C1 segment of cervical spinal cord (tissue), 14 donors: ENCODE measurements at places on chromosomes 2 and 18.
A peak's percentile ranks its signal among the peaks of the same experiment; 100 is the strongest.

GRCh38 chr2:8409461-8410260 is 272.2 kb upstream of the ID2 start:
- no peak for DNase-seq

GRCh38 chr2:127563458-127564428 is 28.3 kb downstream of the MYO7B start:
- no peak for DNase-seq

DNA sequence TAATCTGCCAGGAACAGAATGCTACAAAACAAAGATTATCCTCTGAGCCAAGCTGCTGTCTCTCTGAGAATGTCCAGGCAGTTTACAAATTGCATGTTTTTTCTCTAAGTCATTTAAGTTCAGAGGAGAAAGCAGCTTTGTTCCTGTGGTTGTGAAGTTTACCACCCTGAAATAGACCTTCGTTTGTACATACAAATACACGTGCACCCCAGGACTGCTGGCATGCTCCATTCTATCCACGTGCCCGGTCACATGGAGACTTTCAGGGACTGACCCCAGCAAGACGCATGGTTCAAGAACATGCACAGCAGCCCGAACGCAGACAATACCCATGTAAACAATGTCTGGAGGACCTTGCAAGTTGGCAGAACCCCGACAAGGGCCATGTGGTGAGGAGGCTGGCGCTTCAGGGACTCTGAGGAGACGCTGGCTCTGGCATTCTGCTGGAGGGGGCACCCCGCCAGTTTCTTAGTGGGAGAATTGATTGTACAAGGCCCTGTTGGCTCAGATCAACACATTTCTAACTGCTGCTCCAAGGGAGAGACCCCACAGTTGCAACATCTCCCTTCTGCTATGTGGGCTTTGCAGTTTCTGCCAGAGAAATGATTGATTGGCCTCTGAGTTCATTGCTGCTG is 33.3 kb downstream of the FAM178B start:
- peak; percentile 15 for DNase-seq

DNA sequence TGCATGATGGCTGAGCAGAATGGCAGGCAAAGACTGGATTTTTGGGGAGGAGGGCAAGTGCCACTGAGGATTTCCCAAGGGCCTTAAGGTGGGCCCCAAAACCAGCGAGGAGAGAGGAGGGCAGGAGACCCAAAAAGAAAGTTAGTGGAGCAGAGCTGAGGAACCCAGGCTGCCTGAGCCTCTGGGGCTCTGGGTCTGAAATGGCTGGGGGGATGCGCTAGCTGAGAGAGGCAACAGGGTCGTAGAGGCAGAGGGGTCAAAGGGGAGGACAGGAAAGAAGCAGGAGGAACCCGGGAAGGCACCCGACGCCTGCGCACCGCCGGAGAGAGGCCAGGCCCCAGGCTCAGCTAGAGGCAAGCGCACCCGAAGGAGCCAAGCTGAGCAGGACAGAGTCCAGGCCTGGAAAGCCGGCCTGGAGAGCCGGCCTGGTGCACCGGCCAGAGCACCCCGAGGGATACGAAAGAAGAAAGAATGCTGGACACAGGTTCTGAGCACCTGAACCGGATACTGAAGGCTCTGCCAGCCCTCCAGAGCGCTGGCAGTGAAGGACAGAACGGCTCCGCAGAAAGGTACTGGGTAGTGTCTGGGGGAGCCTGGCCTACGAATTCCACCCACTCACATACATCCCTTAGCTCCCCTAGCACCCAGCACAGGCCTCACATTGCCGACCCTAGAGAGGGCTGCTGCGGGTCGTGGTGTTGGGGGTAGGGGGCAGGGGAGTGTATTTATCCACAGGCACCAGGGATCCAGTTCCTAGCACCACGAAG is 39.5 kb upstream of the ATP6V1B1 start:
- no peak for DNase-seq

DNA sequence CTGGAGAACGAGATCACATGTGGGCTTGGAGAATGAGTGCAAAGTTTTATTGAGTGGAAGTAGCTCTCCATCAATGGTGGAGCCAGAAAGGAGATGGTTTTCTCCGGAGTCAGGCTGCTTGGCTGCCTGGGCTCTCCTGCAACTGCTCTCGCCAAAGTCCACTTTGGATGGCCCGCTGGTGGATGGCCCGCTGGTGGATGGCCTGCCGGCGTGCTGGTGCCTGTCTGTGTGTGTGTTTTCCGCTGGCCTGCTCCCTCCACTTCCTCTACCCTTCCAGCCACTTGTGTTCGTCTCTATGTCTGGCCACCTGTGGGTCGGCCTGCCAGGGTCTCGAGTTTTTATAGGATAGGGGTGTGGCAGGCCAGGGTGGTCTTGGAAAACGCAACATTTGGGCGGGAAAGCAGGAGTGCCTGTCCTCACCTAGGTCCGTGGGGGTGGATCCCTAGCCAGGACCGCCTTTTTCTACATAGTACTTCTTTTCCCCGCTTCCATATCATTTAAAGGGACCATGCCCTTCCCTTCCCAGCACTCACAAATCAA is 1292.1 kb upstream of the PIK3C3 start:
- DNase-seq = no peak

- DNase-seq = no peak
These were observed 57.9 kb downstream of the ZNF638 start for GRCh38 chr2:71389384-71390072.

DNA sequence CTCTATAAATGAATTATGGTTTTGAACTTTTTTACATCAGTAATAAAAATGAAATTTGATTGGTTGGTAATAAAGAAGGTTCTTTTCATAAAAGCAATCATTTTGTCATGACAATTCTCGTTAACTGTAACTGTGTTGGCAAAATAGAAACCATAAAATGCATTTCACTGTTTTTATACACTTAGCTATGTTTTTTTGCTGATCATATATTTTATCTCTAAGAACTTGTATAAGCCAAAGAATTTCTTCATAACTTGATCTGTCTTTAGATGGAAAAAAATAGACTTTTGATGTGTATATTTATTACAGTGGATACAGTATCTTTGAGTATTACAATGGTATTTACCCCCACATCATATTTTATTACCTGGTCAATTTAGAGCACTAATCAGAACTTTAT is 9.7 kb downstream of the MTX2 start:
- no peak for DNase-seq

DNA sequence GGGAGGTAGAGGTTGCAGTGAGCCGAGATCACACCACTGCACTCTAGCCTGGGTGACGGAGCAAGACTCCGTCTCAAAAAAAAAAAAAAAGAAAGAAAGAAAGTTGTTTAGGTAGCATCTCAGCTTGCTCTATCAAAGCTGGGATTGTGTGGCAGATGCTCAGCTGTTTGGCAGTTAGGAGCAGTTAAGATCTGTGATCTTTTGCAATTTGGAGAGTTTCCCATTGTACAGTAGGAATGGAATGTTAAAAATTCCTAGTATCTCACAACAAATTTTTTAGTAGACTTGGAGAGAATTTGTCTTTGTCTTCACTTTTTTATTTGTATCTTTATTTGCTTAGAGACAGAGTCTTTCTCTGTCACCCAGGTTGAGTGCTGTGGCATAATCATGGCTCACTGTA is 122.9 kb upstream of the UNC80 start:
- DNase-seq = no peak

- no peak for DNase-seq
These were observed 43.4 kb upstream of the ROCK2 start for GRCh38 chr2:11387843-11388242.

DNA sequence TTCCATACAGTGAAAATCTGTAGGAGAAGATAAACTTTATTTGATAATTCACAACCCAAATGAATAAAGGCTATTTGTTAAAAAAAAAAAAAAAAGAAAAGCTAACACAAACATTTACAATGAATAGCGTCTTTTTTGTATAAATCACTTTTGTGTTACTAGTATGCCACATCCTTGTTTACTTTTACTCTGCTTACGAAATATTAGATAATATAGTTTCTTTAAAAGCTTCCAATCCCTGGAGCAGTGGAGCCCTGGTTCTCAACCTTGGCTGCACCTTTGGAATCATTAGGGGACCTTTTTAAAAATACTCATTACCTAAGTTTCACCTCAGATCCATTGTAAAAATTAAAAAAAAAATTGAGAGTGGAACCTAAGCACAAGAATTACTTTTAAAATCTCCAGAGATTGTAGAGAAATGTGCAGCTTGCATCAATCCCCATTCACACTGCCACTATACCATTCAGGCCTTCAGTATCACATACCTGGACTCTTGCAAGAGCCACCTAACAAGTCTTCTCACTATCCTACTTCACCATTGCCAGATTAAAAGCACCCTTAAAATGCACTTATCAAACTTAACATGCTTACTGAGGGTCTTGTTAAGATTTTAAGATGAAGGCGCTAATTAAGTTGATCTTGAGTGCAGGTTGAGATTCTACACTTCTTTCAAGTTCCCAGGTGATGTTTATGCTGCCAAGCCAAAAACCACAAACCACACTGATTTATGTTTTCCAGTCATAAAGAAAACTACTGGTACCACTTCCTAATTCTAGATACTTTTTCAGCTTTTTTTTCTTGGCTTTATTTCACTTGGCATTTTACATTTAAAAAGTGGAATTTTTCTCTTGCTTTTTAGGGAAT is 59.7 kb upstream of the ZC3H15 start:
- no peak for DNase-seq

- DNase-seq = no peak
These were observed 304.2 kb upstream of the MC4R start for GRCh38 chr18:60676815-60677214.

DNA sequence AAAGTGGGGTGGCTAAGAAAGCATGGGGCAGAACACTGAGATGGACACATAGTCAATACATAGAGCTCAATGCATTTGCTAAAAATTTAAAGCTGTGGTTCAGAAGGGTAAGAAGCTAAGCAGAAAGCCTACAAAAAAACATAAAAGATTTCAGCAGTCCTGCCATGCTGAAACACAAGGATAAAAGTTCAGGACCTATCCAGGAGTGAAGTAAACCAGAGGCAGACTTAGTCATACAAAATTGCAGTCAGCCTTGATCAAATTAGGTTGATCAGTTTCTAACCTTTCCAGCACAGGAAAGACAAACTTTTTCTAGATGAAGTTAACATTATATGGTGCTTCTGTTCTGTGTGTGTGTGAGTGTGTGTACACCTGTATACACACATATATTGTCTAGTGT is 120.8 kb upstream of the RBMS1 start:
- no peak for DNase-seq

DNA sequence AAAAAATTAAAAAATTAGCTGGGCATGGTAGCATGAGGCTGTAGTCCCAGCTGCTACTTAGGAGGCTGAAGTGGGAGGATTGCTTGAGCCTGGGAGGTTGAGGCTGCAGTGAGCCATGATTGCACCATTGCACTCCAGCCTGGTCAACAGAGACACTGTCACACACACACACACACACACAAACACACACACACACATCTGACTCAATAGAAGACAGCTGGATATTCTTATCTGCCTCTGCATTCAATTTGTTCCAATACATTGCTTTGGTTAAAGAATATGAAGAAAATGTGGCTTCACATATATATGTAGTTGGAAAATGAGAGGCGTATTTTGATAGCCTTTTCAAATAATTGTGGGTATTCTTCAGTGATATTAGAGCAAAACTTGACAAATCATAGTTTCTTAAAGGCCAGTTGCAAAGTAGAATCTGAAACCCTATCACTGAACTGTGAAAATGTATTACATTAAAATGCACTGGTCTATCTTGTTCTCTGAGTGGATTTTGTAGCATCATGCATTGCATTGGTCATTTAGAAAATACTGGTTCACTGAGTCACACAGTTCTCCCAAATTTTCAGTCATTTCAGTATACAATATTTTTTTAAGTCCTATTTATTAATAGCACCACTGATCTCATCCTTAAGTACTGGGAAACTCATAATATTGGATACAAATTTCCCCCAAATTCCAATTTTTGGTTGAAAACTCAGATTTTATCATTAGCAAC is 140.9 kb downstream of the MCFD2 start:
- DNase-seq = no peak

GRCh38 chr18:40624959-40625358 is 1330.1 kb upstream of the PIK3C3 start:
- DNase-seq = no peak

- DNase-seq = no peak
These were observed 1.7 kb downstream of the MYOM1 start for GRCh38 chr18:3217948-3218647.

GRCh38 chr2:86433137-86433536 is 8.0 kb upstream of the KDM3A start:
- no peak for DNase-seq

DNA sequence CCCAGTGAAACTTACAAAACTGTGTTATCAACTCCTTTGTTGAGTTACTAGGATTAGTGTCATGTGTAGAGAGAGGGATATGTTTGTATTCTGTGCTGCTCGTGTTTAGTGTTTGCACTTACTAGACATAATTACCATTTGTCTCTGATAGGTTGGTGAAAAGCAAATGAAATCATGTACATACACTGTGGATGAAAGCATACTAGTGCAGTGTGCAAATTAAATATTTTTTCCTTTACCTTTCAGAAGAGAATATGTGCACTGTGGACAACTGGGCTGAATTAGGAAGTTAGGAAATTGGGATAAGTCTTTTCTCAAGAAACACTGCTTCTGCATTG is 1.2 kb downstream of the KIAA1328 start:
- no peak for DNase-seq

- no peak for DNase-seq
These were observed 50.6 kb downstream of the ST3GAL5 start for GRCh38 chr2:85838181-85838580.

GRCh38 chr2:208978946-208979345 is 444.9 kb upstream of the MAP2 start:
- no peak for DNase-seq
